ENCODE measurements at places on chromosomes 6 and 20.

DNA sequence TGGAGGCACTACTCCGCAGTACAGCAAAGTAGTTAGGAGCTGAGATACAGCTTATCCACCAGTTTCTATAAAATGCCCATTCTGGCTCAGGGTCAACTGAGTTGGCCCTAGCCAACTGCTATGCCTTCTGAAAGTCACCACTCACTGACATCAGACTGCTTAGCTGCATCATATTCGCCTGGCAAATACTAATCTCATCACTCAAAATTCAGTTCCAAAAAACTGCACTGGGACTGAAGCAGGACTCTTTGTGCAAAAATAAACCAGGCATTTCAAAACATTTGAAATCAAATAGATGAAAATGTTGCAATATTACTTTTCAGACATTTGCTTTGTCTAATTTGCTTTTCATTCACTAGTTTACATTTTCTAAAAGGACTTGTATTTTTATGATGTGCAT, 230.0 kb downstream of the ALDH8A1 start:
- no peak for DNase-seq

DNA sequence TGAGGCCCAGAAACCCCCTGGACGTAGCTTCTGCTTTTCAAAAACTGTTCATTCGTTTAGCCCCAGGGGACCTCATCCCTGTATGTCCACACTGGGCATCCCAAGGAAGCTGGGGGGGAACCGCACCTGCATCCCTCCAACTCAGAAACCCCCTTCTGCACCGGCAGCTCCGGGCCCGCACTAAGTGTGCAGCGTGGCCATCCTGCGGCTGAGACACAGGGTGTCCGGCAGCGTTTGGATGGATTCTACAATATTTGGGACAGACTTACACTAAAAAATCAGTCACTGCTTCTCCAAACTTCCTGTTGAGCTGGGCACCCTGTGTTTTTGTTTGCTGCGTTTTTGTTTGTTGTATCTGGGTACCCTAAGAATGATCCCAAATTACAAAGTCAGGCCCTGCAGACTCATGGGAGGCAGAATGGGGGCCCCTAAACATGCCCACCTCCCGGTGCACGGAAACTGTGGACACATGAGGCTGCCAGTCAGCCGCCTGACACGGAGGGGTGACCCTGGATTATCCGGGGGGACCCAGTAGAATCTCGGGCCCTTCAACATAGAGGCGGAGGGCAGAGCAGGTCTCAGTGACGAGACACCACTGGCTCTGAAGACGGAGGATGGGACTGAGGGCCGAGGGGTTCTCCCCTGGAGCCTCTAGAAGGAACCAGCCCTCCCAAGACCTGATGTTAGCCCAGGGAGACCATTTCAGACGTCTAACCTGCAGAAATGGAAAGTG, 88.2 kb upstream of the BHLHE23 start:
- DNase-seq, result no peak

- DNase-seq, result no peak
Measured at GRCh38 chr20:16930656-16931055, 182.5 kb downstream of the OTOR start.

- DNase-seq, result no peak
Measured at GRCh38 chr6:19035461-19036195, 648.5 kb downstream of the RNF144B start.

- no peak for DNase-seq
Measured at GRCh38 chr6:43859213-43859612, 89.2 kb downstream of the VEGFA start.

DNA sequence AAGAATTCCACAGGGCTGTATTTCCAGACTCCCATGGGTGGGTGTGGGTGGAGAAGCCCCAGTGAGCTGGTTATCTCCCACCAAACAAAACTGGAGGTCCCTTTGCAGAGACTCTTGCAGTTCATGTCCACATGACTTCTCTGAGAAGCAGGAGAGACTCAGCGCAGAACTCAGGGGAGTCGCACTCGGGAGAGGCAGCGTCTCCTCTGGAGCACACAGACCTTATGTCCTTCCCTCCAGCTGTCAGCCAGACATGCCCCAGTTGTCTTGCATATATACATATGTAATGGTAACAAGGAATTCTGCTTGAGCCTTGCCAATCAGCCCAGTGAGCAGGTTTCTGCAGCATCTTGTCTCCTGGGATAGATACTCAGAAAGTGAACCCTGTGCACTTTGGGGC, 23.8 kb downstream of the MYT1 start:
- no peak for DNase-seq

- no peak for DNase-seq
Measured at GRCh38 chr20:7136886-7137285, 369.4 kb downstream of the BMP2 start.

GRCh38 chr20:39946053-39946810, 742.8 kb downstream of the MAFB start:
- no peak for DNase-seq

DNA sequence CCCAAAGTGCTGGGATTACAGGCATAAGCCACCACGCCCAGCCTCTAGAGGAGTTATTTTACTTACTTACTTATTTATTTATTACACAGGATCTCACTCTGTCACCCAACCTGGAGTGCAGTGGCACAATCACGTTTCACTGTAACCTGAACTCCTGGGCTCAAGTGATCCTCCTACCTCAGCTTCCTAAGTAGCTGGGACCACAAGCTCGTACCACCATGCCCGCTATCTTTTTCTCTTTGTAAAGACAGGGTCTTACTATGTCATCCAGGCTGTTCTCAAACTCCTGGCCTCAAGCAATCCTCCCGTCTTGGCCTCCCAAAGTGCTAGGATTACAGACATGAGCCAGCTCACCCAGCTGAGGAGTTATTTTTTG, 1.6 kb upstream of the TRIB3 start:
- no peak for DNase-seq

DNA sequence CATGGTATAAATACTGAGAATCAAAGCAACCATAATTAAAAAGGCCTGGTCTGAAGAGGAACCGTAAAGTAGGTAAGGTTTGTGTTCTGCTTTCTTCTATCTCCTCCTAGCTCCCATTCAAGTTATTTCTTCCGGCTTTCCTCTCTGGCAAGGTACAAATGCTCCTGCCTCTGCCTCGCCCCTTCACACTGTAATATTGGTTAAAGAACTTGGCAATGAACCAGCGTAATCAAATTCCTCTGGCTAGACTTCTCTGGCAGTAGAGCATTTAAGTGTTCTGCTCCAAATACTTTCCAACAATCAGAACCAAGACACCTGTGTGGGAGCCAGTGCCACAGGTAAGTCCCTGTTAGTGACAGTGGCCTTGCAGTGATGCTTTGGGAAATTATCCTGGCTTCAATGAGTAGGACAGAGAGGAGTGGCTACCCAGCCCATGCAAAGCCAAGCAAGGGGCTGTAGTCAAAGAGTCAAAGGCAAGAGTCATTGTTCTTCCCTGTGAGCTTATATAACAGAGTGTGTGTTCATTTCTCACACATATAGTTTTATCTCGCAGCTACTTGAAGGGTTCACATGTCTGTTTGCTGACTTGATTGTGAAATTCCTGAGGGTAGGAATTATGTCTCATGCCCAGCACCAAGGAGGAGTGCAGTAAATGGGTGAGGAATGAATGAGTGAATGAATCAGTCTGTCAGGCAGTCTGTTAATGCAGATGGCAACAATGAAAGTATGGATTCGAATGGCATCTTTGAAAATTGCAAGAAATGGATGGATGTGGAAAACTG, 329.3 kb downstream of the NRN1 start:
- DNase-seq, result no peak

- no peak for DNase-seq
Measured at GRCh38 chr6:169795196-169795595, 43.8 kb downstream of the ERMARD start.

- DNase-seq, result no peak
Measured at GRCh38 chr6:159279790-159280277, 110.6 kb downstream of the FNDC1 start.

DNA sequence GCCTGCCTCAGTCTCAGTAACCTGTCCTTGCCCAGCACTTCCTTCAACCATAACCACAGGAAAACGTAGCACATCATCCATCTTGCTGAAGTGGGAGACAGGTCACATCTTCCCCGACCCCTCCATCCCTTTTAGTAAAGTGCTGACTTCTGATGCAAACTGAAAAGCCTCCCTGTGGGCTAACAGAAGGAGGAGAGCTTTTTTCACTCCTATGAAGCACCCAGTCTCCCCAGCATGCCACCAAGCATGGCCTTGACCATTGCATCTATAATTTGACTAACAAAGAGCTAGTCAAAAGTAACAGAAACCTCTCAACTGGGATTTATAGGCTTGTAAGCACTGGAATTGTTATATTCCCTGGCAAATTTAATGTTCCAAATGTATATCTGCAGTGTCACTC, 288.9 kb upstream of the IRAK1BP1 start:
- DNase-seq, result no peak

- no peak for DNase-seq
Measured at GRCh38 chr20:62275219-62275618, 27.6 kb upstream of the ADRM1 start.

GRCh38 chr6:144697369-144697760, 412.2 kb downstream of the UTRN start:
- DNase-seq, result no peak

GRCh38 chr6:158707821-158708195, 58.0 kb downstream of the SYTL3 start:
- no peak for DNase-seq

DNA sequence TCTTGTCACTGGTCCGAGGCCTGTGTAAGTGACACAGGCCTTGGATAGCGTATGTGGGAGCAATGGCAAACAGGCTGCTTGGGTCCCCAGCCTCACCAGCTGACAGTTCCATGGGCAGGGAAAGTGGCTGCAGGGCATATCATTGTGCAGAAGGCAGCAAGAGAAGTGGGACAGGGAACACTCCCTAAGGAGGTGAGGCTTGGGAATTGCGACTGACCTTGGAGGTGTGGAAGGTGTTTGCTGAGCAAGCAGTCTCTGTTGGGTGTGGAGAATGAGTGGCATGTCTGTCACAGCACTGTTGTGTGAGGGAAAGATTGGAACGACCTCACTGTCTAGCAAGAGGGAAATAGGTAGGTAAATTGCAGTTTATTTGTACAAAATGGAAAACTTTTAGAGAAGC, 16.8 kb downstream of the POFUT1 start:
- no peak for DNase-seq

DNA sequence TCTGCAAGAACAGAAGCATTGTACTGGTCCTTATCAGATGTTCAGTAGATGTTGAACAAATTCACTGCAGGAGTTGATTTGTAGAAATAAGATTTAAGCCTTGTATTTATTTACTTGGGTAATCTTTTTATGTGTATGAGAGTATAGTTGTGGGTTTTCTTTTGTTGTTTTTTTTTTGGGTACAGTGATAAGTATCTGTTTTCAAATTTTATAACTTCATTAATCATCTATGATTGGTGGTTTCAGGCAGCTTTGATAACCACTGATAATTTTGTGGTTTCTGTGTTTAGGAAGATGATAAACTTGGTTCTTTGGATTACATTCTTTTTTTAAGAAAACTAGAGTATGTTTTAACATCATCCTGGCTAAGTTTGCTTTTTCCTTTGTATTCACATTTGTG, 2.8 kb downstream of the AFDN start:
- DNase-seq, result no peak

DNA sequence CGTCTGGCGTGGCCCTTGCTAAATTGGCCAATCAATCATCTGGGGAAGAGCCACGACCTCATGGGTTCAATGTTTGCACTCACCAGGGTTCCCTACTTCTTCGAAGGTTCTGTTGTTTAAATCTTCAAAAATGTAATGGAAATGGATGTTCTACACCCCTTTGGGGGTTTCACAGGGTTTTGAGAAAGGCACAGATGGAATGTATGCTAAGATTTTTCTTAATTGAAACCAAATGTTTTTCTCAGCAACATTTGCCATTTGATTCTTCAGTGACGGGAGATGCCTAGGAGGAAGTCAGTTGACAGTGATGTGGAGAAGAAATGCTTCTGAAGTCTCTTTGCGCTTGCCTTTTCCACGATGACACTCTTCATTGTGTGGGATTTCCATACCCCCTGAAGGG, 312.3 kb downstream of the ESR1 start:
- DNase-seq, result no peak

DNA sequence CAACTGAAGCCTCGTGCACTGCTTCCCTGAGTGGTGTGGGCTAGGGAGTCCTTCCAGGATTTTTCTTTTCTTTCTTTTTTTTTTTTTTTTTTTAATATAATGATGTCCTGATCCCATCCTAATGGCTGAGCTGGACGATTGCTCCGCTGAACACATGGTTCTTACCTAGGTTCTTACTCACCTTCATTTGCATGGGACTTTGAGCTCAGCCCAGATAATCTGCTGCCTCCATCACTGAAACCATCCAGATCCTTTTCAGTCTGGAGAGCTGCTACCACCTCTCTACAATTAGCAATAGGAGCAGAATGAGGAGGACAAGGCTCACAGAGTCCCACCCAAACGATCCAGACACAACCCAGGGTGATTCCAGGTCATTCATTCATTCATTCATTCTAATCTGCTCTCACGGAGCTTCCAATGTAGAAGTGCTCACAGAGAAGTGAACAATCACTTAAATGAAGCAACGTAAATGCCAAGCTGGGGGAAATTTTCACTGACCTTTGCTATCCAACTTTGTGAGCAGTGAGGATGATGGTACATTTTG, 246.3 kb upstream of the RREB1 start:
- no peak for DNase-seq

- no peak for DNase-seq
Measured at GRCh38 chr6:97508646-97509045, 225.6 kb upstream of the MMS22L start.

DNA sequence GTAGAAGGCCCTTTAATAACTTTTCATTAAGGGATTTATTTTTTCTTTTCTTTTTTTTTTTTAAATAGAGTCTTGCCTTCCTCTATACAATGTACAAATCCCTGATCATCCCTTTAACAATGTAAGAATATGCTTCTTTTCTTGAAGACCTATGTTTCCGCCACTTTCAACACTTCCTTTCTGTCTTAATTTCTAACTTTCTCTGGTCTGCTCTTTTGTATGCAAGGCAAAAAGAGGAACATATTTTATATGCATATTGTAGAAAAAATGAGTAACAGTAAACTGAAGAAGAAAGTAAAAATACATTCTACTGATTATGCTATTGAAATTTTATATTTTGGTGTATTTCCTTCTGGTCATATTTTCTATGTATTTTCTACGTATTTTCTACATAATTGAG, 484.7 kb downstream of the TFAP2B start:
- no peak for DNase-seq

- DNase-seq, result peak; percentile 89
Measured at GRCh38 chr20:50186151-50186885, 4.3 kb upstream of the CEBPB start.

GRCh38 chr20:63121749-63122405, 94.1 kb downstream of the YTHDF1 start:
- no peak for DNase-seq

DNA sequence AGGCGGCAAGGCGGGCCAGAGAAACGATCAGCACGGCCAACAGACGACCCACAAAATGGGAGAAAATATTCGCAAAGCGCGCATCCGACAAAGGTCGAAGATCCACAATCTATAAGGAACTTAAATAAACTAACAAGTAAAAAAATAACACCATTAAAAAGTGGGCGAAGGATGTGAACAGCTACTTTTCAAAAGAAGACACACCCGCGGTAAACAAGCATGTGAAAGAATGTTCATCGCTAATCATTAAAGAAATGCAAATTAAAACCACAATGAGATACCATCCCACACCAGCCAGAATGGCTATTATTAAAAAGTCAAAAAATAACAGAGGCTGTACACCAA, 117.8 kb upstream of the SIRPA start:
- DNase-seq, result no peak

GRCh38 chr6:42978487-42978838, 518 bp downstream of the PEX6 start:
- DNase-seq, result no peak
